ENCODE measurements at places on chromosomes 2 and 18.

GRCh38 chr18:23127090-23127489, 8.2 kb upstream of the CABLES1 start:
- DNase-seq, result no peak

DNA sequence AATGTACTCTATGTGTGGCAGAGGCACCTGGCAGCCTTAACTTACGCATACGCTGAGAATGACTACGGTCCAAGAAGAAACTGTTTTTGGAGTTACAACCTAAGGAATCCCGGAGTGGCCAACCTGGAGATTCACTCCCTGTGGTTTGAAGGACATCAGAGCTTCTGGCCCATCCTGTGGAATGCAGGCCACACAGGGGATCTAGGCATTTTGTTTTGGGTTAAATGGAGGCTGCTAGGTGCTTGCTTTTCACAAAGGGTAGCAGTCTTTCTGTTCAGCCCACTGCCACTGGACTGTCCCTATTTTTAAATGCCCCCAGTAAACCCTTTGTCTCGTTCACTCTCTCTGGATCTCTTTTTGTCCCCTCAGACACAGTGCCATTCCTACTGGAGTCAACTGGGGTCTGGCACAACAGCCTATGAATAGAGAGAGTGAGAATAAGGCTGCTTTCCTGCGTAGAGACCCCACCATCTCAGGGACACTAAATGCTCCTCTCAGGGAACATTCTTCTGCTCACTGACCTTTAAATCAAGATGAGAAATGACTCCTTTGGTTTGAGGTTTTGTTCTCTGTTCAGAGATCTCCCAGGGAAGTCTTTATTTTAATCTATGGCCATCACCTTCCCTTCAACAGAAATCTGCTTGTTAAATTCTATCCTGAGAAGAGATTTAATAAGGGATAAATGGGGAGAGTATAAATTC, 124.9 kb downstream of the B3GNT2 start:
- no peak for DNase-seq

DNA sequence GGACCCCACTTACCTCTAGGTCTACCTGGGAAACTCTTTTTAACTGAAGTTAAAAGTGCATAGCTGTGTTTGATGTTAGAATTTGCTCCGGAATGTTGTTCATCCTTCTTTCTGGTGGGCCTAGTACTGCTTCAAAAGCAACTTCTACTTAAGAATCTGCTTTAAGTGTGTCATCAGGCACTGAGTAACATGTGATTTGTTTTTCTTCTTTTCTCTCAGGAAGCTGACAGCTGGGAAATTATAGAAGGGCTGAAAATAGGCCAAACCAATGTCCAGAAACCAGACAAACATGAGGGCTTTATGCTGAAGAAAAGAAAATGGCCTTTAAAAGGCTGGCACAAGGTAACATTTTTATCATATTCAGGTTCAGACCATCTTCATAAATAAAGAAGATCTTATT, 122.9 kb downstream of the PRKRA start:
- no peak for DNase-seq

GRCh38 chr2:220855296-220855695, 716.8 kb downstream of the EPHA4 start:
- DNase-seq, result no peak

DNA sequence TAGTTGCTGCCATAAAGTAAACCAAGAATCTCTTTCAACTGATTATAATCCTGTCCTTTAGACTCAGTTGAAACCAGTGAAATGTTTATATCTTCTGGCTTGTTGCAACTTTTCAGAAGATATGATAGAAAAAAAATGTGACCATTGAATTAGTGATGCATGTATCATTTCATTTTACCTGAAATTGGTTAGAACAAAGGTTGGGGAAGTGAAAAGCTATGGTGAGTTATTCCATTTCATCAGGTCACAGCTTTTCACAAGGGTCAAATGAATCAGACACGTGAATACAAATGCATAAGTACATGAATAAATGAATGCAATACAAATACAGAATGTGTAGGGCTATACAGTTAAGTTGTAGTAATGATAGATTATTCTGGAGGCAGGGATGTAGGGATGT, 15.1 kb downstream of the CCDC85A start:
- no peak for DNase-seq

Measured in stimulated activated CD4-positive, alpha-beta T cell treated with anti-CD3 and anti-CD28 coated beads, Interleukin-1b, Interleukin-23, amount 100 ng/mL, for 4 hours (primary cell).